Fibroblast of skin of abdomen (primary cell): ENCODE measurements at places on chromosomes 13 and 19.

GRCh38 chr13:20370815-20371421, 138.8 kb upstream of the GJB6 start:
- no peak for DNase-seq

DNA sequence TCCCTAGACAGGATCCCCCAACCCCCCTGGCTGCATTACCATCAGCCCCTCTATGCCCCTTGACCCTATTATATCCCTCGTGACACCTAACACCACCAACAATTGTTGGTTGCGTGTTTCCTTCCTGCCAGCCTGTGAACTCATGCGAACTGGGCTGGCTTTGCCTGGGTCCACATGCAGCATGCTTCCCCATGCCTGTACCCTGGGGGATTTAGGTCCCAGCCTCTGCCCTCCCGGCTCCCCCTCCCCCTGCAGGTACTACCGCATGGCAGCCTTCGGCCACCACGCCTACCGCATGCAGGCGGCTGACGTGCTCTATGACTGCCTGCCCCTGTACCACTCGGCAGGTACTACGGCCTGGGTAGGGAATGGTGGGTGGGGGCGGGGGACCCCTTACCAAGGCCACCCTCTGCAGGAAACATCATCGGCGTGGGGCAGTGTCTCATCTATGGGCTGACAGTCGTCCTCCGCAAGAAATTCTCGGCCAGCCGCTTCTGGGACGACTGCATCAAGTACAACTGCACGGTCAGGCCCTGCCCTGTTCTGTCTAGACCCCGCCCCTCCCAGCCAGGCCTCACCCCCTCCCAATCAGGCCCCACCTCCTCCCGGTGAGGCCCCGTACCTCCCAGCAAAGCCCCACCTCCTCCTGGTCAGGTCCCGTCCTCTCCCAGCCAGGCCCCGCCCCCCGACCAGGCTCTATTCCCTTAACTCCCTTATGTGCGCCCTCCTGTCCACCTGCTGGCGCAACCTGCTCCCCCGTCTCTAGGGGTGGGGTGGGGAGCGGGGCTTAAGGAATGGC, 18.5 kb downstream of the SLC27A1 start:
- DNase-seq: no peak

GRCh38 chr13:78382491-78382890, 220.9 kb downstream of the POU4F1 start:
- DNase-seq: no peak

GRCh38 chr13:66567899-66568612, 662.1 kb downstream of the PCDH9 start:
- DNase-seq: no peak

DNA sequence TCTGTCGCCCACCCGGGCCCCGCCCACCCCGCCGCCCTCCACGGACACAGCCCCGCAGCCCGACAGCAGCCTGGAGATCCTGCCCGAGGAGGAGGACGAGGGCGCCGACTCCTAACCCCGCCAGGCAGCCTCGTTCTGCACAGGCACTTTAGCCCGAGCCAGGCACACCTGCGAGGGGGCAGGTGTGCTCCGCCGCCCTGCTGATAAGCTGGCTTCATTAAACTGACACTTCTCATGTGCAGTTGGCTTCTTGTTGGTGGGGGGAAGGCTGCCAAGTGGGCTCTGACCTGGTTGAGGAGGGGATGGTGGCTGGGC, 8.2 kb downstream of the IL4I1 start:
- no peak for DNase-seq

DNA sequence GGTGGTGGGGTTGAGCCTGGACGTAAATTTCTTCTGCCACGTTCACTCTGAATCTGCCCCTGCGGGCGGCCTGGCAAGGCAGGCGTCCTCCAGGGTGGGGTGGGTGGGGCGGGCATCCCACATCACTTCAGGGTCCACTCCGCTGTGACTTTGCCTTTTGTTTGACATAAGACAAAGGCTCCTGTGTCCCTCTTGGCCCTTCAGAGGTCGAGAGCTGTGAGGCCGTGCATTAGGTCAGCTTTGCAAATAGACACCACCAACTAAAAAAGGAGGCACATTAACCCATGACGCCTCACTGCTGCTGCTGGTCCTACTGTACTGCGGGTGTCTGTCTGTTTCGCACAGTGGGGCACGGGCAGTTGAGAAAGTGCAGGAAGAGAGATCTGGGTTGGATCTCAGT, 10.5 kb upstream of the ZNF536 start:
- DNase-seq: no peak

DNA sequence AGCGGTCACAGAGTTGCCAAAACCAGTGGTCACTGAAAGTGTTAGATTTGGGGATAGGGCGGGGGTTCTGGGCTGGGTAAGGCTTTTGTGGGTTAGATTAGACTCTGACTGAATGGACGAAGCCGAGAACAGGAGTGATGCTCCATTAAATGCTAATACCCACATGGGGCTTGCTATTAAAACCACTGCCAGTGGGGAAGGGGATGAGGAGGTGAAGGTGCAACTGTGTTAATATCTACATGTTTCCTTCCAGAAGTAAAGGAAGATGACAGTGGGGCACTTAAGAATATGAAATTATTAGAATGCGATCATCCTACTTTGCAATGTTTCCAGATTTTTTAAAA, 573 bp upstream of the ZNF614 start:
- DNase-seq: no peak

- DNase-seq: peak; percentile 53
Measured at GRCh38 chr13:76854894-76855293, 31.3 kb downstream of the KCTD12 start.
